T-cell (primary cell): ENCODE measurements at places on chromosomes 2 and 18. TPM values are rescaled to one million over a fixed set of nuclear protein-coding genes. Genes with fewer than 3 reads are reported as not detected.

EFR3B gene
- 0.10 TPM for total RNA-seq

RGPD6 gene
- total RNA-seq: 140 TPM

CCDC68 gene
- not detected for total RNA-seq

EML6 gene
- 1.8 TPM for total RNA-seq

MC4R gene
- total RNA-seq: not detected

RUFY4 gene
- total RNA-seq: 0.82 TPM

SERPINB13 gene
- not detected for total RNA-seq

TEKT4 gene
- not detected for total RNA-seq

SLC4A5 gene
- total RNA-seq: 14.6 TPM

TTC32 gene
- 35.5 TPM for total RNA-seq

RAB6D gene
- total RNA-seq: not detected

RESP18 gene
- total RNA-seq: not detected

SLC4A3 gene
- total RNA-seq: 0.47 TPM

PLB1 gene
- 0.28 TPM for total RNA-seq

C2orf72 gene
- not detected for total RNA-seq

SP140 gene
- total RNA-seq: 49.3 TPM

TRIM43 gene
- total RNA-seq: not detected

ANKRD53 gene
- total RNA-seq: not detected

CD8B2 gene
- total RNA-seq: 2.4 TPM

LTBP1 gene
- 0.16 TPM for total RNA-seq

CD302 gene
- total RNA-seq: 1.0 TPM

AKAIN1 gene
- total RNA-seq: not detected

RFX8 gene
- 0.75 TPM for total RNA-seq

MBD1 gene
- 136 TPM for total RNA-seq
